ENCODE measurements at places on chromosomes 7 and 10.

GRCh38 chr7:119890631-119891030, 382.3 kb upstream of the KCND2 start:
- no peak for DNase-seq

DNA sequence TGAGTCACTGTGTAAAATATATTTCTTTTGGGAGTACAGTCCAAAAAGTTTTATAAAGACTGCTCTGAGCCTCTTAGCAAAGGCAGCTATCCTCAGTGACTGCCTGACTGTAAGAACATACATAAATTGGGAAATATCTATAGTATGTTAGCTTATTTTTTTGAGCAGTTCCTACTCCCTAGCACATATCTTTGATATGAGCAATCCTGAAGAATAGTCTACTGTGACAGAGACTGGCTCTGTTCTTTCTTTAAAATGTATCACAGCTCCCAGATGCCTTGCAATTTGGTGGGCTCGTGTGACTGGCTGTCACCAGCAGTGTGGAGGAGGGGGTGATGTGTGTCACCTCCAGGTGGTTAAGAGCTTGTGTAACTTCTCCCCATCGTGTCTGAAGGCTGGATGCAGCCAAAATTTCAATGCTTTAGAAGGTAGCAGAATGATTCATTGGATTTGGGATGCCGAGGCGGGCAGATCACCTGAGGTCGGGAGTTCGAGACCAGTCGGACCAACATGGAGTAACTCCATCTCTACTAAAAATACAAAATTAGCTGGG, 47.9 kb downstream of the MTERF1 start:
- no peak for DNase-seq

DNA sequence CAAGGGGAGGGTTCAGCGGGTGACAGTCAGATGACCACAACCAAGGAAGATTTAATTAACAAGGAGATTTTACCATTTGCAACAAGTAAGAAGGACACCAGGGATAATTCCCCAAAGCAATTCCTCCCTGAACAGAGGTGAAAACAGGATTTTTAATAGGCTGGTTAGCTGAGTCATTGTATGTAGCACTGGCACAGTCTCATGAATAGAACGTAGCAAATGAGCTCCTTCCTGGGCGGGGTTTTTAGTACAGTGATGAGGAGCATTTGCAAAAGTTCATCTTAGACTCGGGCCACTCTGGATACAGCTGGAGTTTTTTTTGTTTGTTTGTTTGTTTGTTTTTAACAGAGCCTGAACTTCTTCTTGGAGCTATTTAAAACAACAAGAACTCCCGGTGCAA, 39.0 kb downstream of the TAC1 start:
- no peak for DNase-seq

- DNase-seq = no peak
Observed at GRCh38 chr10:125300937-125301336, 140.6 kb upstream of the CTBP2 start.

DNA sequence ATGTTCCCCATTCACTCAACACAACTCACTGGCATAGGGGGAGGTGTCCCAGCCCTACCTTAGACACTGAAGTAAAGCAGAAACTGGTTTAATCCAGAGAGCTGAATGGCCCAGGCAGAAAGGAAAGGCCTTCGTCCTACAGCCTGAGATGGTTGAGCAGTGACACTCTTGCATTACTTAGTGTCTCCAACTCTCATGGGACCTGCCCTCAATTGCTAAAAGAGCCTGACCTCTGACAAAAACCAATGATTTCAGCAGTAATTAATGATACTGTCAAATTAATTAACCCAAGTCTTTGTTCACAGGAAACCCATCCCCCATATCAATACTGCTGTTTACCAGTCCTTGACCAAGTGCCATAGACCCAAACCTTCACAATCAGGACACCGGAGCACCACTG, 48.6 kb downstream of the ICA1 start:
- DNase-seq = no peak

- DNase-seq = peak; percentile 9
Observed at GRCh38 chr7:35508623-35509400, 186.1 kb downstream of the HERPUD2 start.

- DNase-seq = peak; percentile 65
Observed at GRCh38 chr10:60646966-60647796, 131.1 kb upstream of the CDK1 start.

DNA sequence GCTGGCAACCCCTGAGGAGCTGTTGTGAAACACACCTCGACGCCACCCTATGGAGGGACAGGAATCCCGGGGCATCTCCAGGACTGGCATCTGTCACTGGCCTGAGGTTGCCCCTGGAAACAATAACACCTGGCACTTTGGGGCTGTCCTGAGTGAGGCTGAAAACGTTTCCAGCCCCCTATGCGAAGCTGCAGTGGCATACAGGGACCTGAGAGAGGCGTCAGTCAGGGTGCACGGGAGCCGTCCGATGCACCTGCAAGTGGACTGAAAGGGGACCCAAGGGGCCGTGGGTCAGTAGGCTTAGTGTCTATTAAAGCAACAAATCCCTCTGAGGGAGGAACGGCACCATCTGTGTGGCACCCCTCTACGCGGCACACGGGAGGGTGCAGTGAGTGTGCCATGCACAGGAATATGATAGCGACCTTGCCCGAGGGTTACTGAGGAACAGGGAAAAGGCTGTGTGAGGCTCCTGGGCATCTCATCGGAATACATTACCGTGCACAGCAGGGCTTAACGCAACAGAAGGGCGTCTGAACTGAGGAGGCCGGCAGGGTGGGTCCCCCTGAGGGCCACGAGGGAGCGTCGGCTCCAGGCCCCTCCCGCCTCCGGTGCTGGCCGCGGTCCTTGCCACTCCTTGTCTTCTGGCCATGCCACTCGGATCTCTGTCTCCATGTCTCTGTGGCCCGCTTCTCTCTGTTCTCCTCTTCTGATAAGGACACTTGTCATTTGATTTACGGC, 50.4 kb downstream of the FOXL3 start:
- no peak for DNase-seq

DNA sequence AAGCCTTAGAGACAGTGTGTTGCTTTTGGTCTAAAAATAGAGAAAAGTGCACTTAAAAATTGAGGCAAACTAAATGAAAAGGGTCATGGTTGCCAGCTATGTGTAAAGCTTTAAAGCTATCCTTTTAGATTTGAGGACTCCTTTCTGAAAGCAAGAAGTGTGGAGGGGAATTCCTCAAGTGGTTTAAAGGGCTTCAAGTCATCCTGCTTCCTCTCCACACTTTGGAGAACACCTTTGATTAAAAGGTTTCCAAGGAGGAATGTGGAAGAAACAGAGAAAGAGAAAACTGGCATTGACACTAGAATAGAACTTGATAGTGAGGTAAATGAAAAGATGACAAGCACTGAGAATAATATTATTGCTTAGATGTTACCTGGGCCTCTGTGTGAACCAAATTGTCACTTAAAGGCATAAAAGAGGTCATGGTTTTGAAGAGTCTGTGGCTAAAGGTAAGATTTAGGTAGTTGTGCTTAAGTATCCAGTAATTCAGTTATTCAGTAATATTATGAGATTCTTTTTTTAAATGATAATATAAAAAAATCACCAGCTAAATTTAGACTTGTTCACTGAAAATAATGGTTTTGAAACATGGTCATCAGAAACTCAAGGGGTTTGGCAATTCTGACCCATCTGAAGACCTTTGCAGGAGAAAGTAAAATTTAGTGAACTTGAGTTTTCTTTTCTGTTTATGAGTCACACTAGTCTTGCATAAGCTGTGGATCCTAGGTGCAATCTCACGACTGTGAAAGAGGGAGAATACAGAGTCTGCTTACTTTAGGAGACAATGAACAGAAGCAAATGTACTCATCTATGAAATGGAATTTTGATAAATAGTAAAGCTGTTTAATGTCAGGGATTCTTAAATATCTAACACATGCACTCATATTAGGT, 466.0 kb downstream of the KIF20B start:
- no peak for DNase-seq

GRCh38 chr10:131978851-131979250, 2.9 kb downstream of the BNIP3 start:
- no peak for DNase-seq

- no peak for DNase-seq
Observed at GRCh38 chr10:67864607-67865371, 19.7 kb upstream of the SIRT1 start.
